ENCODE measurements at places on chromosomes 6 and 20.

DNA sequence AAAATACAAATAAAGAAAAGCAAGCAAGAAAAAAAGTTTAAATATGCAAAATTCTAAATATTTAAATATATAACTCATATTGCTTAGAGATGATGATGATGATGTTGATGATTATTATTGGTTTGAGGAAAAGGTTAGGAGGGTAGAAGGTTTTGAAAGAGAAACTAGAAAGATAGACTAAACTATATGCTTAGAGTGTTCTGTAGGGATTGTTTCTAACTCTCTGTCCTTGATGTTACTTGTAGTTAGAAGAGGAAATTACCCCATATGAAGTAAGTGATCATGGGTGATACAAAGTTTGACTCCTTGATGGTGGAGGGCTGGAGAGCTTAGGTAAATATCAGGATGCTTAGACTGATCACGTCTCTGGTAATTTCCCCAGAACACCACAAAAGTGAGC lies 159.5 kb downstream of the MEI4 start:
- no peak for DNase-seq

- DNase-seq: no peak
These were observed 591 bp downstream of the IBTK start for GRCh38 chr6:82246802-82247504.

DNA sequence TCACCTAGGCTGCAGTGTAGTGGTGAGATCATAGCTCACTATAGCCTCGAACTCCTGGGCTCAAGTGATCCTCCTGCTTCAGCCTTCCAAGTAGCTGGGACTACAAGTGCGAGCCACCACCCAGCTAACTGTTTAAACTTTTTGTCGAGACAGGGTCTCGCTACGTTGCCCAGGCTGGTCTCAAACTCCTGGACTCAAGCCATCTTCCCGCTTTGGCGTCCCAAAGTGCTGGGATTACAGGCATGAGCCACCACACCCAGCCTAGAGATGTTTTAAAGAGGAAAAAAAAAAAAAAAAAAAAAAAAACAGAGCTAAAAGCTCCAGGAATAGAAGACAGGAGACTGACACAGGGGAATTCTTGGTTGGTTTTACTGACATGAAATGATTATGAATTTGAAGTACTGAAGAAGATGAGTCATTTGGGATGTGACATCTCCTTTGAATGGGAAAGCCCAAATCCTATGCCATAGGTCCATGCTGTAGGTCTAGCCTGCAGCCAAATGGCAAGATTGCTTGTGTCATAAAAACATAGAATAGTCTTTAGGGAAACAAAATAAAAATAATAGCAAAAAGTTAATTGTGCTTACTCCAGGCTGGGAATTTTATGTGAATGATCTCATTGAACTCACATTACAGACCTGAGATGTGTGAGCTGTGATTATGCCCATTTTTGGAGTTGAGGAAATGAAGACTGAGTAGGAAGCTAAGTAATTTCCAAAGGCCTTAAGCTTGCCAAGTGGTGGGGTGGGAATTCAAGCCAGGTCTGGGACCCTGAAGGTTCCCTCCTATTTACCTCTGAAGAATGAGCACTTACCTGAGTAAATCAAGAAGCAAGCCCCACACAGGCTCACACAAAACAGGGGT lies 24.3 kb upstream of the NHSL1 start:
- no peak for DNase-seq

- DNase-seq: no peak
These were observed 20.8 kb upstream of the SNRPB2 start for GRCh38 chr20:16709017-16709416.

DNA sequence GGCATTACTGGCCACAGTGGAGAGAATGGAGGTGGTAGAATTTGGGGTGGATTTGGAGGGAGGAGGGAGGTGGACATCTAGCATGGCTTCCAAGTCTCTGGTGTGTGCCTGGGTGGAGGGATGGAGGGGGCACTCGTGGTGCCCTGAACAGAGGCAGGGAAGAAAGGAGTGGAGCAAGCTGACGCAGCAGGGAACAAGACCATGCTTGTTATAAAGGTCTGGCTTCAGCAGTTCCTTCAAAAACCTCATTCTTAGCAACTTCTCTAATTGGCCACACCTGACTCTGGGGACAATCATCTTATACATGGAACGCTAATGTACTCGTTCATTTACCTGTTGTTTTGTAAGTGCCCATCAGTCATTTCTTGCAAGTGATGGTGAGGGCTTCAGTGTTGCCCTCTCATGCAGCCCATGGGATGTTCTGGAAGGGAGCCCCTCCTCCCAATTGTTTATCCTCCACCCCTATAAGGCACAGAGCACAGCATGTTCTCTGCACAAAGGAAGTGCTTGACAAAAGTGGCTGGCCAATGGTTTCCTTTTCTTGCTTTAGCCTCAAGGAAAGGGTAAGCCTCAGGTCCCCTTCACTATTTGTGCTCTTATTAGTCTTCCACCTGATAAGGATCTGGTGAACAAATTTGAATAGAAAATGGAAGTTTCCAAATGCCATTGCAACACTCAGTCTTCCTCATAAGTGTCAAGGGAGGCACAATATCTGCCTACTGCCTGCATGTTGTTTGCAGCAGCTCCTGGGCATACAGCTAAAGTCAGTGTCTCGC lies 39.3 kb downstream of the GFOD1 start:
- no peak for DNase-seq

DNA sequence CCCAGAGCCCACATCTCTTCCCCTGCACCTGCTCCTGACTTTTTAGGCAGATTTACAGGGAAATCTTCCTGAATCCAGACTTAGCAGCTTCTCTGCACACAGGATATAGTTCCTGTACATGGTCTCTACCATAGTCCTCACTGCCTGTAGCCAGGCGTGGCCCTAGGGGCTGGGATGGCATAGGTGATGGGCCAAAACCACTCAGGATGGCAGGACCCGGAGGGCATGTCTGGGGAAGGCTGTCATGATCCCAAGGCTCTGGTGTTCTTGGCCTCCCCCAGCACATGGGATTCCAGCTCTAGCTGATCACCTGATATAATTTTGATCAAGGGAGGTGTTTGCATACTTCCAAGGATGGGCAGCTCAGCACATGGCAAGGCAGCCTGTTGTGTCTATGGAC lies 58.0 kb downstream of the TOX2 start:
- DNase-seq: no peak

DNA sequence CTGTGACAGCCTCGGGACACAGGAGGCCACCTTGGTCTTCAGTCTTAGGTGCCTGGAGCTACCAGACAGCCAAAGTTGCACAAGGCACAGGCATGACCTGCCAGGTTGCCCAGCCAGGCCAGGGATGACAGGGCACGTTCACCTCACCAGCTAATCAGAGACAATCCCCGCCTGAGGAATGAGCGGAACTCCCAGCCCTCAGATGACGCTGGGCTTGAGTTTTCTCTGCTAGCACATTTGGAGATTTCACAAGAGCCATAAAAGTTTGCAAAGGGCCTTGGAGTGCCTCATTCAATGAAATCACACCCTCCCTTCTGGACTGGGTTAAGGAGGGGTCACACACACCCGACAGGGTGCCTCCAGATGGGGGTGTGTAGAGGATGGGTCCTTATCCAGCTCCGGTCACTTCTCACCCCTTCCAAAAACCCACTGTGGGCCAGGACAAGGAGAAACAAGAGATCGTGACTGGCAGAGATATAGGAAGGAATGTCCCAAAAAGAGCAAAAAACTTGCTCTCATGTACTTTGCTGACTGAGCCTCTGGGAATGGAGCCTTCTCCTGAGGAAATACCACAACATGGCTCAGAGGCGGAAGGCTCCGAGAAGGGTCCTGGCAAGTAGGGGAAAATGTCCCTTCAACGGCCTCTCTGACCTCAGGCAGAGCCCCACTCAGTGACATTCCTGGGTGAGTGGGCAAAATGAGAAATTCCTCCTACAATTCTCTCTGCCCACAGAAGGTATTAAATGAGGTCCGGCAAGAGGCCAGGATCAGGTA lies 121.6 kb downstream of the ISM1 start:
- no peak for DNase-seq

DNA sequence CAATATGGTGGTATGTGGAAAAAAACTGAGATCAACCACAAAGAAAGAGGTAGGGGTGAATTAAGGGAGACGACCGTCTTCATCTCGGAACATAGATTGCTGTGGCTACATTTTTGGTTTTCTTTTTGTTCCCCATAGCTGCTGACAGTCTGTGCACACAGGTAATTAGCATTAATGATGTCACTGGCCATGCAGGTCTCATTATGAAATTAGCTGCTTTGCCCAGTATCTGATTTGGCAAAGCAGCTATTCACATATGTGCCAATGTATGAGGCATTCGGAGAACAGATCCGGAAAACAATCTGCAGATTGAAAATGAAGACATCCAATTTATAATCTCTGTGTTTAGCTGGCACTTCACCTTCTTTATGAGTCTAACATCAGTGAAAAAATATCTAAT lies 13.1 kb downstream of the NOX3 start:
- no peak for DNase-seq

DNA sequence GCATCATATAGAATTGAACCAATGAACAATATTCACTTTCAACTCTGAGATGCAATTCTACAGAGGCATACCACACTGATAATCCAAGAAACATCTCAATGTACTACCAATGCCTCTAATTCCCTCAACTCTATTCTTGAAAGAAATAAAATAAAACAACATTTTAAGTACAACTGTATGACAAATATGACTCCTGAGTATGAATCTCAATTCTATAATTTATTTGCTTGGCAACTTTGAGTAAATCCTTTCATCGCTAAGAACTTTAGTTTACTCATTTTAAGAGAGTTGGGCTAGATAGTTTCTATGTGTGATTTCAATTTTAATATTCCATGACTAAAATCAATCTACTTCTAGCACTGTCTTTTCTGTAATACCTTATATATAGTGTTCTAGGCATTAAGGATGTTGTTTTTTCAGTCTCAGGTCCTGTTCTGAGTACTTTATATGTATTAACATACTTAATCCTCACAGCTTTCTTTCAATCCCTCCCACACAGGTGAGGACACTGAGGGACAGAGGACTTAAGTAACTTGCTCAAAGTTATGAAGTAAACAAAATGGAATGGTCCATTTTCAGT lies 33.4 kb downstream of the GOPC start:
- no peak for DNase-seq

GRCh38 chr6:31814677-31815024 lies 432 bp downstream of the HSPA1L start:
- peak; percentile 79 for DNase-seq

DNA sequence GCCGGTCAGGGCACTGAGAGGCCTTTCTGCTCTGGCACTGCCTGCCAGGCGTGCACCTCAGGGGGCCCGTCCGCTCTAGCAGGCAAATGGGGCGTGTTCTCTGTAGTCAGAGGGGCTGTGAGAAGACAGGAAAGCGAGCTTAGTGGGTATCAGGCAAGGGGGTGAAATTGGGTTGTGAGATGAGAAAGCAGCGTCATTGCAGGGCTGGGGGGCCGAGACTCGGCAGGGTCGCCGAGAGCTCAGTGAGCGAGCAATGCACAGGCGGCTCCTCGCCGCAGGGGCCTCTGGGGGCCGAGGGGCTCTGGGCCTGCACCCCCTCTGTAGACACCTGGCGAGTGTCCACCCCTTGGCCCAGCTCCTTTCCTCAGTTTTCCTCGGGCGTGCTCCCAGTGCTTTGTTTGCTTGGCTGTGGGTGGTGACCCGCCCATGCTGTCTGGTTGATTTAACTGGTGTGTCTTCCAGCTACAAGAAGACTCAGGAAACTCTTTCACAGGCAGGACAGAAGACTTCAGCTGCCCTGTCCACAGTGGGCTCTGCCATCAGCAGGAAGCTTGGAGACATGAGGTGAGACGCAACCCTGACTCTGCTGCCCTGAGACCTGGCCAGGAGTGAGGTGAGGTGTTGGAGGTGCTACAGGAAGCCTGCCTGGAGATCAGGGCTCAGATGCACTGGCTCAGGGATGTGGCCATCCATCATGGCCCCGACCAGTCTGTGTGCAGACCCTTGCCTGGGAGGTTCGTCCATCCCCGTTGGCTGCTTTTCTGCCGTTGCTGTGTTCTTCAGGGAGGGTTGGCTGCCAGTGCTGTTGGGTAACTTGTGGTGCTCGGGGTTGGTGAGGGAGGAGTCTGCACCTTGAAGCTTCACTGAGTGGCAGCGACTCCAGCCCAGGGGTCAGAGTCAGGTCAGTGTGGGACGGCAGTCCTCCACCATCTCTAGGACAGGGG lies 12.4 kb upstream of the DNAJC5 start:
- DNase-seq: no peak

All from CD4-positive, alpha-beta T cell treated with Interleukin-17A for 4 hours (primary cell).